CD8-positive, alpha-beta memory T cell (primary cell): ENCODE measurements at places on chromosomes 6 and 20.

GRCh38 chr20:63520504-63520933, at the start of gene PPDPF:
TSS of gene PPDPF (plus strand) at chr20:63520765. CDS start at chr20:63521309, 544 bp downstream.
- H3K4me1 ChIP-seq: peaks cover 20% of the 10 kb centered on the region
- peak; percentile 84 for DNase-seq
- H3K27ac ChIP-seq: peak within 1 kb of the TSS; percentile 79

DNA sequence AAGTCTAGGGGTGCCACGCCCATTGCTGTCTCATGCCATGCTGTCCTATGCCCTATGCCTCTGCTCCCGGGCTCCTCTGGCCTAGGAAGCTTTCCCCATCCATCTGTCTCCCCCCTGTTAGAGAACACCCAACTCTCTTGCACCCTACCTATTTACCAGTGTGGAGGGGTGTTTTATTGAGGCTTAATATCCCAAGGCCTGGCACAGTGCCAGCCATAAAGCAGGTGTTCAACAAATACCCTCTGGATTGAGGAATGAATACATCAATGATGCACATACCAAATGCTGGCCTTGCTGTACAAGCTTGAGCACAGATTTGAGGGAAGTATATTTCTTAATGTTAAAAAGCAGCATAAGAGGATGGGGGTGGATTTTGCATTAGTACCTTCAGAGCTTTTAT, 38.3 kb downstream of the METTL24 start:
- H3K27ac ChIP-seq: no peak overlapping the region
- no peaks in the 10 kb centered on the region for H3K4me1 ChIP-seq

GRCh38 chr20:4864311-4864752, 137.0 kb downstream of the SLC23A2 start:
- H3K4me1 ChIP-seq: no peaks in the 10 kb centered on the region
- no peak overlapping the region for H3K27ac ChIP-seq
- peaks cover 15% of the 10 kb centered on the region for H3K36me3 ChIP-seq
- no peaks in the 10 kb centered on the region for H3K27me3 ChIP-seq
- H3K4me3 ChIP-seq: no peak overlapping the region

GRCh38 chr6:141467881-141468280, 664.8 kb upstream of the GJE1 start:
- H3K27me3 ChIP-seq: no peaks in the 10 kb centered on the region
- H3K4me3 ChIP-seq: no peak overlapping the region
- H3K36me3 ChIP-seq: no peaks in the 10 kb centered on the region
- peaks cover 5% of the 10 kb centered on the region for H3K4me1 ChIP-seq
- H3K27ac ChIP-seq: no peak overlapping the region

DNA sequence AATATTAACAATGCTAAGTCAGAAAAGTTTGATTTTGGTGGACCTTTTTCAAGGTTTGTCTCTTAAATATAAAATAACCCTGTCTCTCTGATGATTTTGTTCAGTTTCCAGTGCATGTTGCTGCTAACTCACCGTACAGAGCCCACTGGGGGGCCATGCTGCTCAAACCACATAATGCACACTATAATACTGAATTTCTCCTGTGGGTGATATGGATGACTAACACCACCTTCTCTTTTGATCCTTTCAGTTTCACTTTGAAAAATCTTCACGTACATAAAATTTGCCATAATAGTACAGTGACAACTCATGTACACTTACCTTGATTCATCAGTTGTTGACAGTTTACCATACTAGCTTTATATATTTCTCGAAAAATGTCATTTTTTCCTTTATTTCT, 506.6 kb upstream of the MAN1A1 start:
- H3K4me1 ChIP-seq: no peaks in the 10 kb centered on the region
- peak overlapping the region; percentile 10 for H3K4me3 ChIP-seq
- DNase-seq: no peak
- H3K27ac ChIP-seq: no peak overlapping the region
- no peaks in the 10 kb centered on the region for H3K36me3 ChIP-seq

- no peak overlapping the region for H3K27ac ChIP-seq
- no peaks in the 10 kb centered on the region for H3K36me3 ChIP-seq
- no peak for DNase-seq
Measured at GRCh38 chr6:145822456-145822855, 7.9 kb upstream of the FBXO30 start.

DNA sequence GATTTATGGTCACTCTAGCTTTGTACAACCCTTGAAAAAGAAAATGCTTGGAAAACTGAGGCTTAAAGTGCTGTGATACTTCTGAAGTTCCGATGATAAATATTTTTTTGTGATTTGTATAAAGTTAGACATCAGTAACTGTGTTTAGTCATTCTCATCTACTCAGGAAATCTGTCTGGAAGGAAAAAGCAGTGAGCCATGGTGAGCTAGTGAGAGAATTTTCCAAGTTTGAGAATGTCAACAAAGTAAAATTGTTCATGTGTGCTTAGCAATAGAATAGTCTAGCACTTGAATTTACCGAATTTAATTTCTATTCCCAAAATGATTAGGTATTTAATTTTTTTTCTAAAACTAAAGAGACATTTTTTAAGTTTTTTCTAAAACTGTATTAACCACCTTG, 41.3 kb upstream of the PLCB4 start:
- no peak overlapping the region for H3K4me3 ChIP-seq
- no peak for DNase-seq
- H3K27ac ChIP-seq: no peak overlapping the region
- no peaks in the 10 kb centered on the region for H3K36me3 ChIP-seq
- no peaks in the 10 kb centered on the region for H3K27me3 ChIP-seq

DNA sequence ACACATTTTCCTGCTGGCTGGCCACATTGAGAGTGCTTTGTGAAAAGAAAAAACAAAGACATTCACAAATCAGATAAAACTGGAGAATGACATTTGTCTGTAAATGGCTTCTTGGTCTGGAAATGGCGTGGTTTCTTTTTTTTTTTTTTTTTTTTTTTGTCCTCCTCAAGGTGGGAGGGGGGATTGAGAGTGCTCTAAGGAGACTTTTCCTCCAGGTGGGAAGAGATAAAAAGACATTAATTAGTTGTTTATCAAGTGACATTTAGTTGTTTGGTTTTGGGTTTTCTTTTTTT, 40.4 kb downstream of the GNAS start:
- no peaks in the 10 kb centered on the region for H3K36me3 ChIP-seq
- peak overlapping the region; percentile 89 for H3K27ac ChIP-seq
- no peaks in the 10 kb centered on the region for H3K27me3 ChIP-seq
- peaks cover 32% of the 10 kb centered on the region for H3K4me1 ChIP-seq
- peak overlapping the region; percentile 70 for H3K4me3 ChIP-seq
- no peak for DNase-seq

DNA sequence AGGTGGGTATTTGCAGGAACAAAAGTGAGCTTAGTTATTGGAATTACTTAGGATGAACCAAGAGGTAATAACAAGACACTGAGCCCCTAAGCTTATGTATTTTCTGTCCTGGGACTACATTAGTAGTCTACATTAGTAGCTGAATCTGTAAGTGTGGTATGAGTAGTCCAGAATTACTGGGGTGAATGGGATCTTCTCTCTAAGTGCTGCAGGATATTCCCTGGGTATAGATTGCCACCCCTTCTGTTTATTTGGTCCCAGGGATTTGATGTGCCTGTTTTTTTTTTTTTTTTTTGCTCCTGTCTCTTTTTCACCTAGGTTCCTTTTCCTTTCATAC, 5.9 kb downstream of the CD2AP start:
- no peak overlapping the region for H3K4me3 ChIP-seq
- H3K27ac ChIP-seq: no peak overlapping the region
- peaks cover 49% of the 10 kb centered on the region for H3K4me1 ChIP-seq
- H3K27me3 ChIP-seq: no peaks in the 10 kb centered on the region
- H3K36me3 ChIP-seq: no peaks in the 10 kb centered on the region

- H3K4me3 ChIP-seq: no peak overlapping the region
- H3K27me3 ChIP-seq: peaks cover 3% of the 10 kb centered on the region
- no peaks in the 10 kb centered on the region for H3K4me1 ChIP-seq
- no peak overlapping the region for H3K27ac ChIP-seq
Measured at GRCh38 chr6:125100074-125100652, 53.4 kb upstream of the TPD52L1 start.

- H3K36me3 ChIP-seq: no peaks in the 10 kb centered on the region
- DNase-seq: no peak
- no peak overlapping the region for H3K27ac ChIP-seq
- H3K4me1 ChIP-seq: no peaks in the 10 kb centered on the region
- H3K27me3 ChIP-seq: no peaks in the 10 kb centered on the region
Measured at GRCh38 chr6:27112974-27113373, 134.5 kb upstream of the PRSS16 start.

DNA sequence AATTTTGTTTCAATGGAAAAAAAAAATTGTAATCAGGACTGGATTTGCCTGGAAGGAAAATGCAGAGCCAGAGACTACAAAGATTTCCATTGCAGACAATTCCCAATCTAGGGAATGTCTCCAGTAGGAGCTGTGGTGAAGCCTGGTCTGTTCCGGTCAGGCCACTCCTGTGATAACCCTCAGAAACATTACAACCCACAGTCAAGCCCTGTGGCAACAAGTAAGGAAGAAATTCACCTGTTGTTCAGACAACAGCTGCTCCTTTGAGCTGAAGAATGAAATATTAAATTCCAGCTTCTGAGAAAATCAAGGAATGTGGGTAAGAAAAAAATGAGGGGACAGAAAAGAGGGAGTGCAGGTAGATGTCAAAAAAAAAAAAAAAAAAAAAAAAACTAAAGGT, 8.0 kb downstream of the PRKN start:
- no peaks in the 10 kb centered on the region for H3K27me3 ChIP-seq
- no peak overlapping the region for H3K27ac ChIP-seq
- no peaks in the 10 kb centered on the region for H3K36me3 ChIP-seq
- H3K4me3 ChIP-seq: no peak overlapping the region

GRCh38 chr6:30323806-30324205, 2.9 kb upstream of the TRIM39 start:
- H3K27me3 ChIP-seq: no peaks in the 10 kb centered on the region
- H3K4me1 ChIP-seq: peaks cover 70% of the 10 kb centered on the region
- no peaks in the 10 kb centered on the region for H3K36me3 ChIP-seq
- no peak for DNase-seq
- H3K27ac ChIP-seq: no peak overlapping the region

DNA sequence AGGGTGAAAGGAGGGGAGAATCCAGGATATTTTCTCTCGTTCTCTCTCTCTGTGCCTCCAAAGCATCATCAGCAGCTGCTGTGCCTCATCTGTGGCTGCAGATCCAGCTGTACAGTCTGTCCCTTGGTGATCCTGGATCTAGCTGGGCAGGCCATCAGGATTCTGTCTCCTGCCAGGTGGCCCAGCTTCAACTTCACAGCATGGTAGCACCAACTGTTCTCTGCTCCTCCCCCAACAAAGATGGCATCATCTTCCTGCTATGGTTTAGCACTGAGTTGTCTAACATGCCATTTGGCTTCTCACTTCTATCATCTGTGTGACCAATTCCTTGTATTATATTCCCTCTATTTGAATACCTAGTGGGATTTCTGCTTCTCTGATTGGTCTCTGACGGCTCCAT, 28.6 kb upstream of the ARFGEF2 start:
- no peaks in the 10 kb centered on the region for H3K36me3 ChIP-seq
- H3K4me3 ChIP-seq: no peak overlapping the region
- no peak overlapping the region for H3K27ac ChIP-seq
- no peaks in the 10 kb centered on the region for H3K4me1 ChIP-seq
- peaks cover 4% of the 10 kb centered on the region for H3K27me3 ChIP-seq
- DNase-seq: no peak

GRCh38 chr6:151814614-151815013, 7.1 kb downstream of the ESR1 start:
- DNase-seq: no peak
- H3K4me1 ChIP-seq: no peaks in the 10 kb centered on the region
- H3K27me3 ChIP-seq: no peaks in the 10 kb centered on the region

DNA sequence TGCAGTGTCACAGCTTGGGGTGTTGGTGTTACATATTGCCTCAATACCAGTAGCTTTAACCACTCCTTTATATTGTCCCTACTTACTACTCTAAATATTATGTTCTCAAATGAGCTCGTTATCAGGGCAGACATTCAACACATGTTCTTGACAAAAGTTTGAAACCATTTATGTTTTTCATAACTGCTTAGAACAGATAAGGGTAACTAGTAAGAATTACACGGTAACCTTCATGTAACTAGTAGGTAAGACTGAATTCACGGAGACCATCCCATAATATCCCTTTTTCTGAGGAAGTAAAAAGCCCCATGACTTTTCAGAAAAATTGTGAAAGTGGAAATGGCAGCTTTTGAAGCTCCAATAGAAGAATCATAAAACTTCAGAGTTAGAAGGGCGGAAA, 59.6 kb upstream of the CENPW start:
- H3K36me3 ChIP-seq: no peaks in the 10 kb centered on the region
- no peak overlapping the region for H3K27ac ChIP-seq
- no peak for DNase-seq
- H3K27me3 ChIP-seq: no peaks in the 10 kb centered on the region
- no peak overlapping the region for H3K4me3 ChIP-seq

DNA sequence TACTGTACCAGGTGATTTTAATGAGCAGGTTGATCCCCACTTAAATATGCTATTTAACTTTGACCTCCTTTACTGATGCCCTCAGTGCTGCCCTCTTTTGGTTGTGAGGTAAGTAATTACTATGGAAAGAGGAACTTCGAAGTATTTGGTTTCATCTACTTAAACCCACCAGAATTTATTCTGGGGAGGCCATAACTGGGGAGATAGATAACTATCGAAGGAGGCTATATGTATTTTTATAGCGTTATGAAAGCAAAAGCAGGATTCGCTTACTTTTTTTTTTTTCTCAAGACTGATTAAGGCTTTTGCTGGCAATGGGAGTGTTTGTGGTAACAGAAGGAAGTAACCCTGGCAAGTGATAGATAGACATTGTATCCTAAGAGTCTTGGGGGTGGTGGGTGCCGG, 168.9 kb upstream of the CENPW start:
- no peaks in the 10 kb centered on the region for H3K36me3 ChIP-seq
- no peak overlapping the region for H3K4me3 ChIP-seq
- DNase-seq: no peak
- no peak overlapping the region for H3K27ac ChIP-seq
- H3K4me1 ChIP-seq: peaks cover 6% of the 10 kb centered on the region

GRCh38 chr20:34377072-34377847, 14.2 kb downstream of the ITCH start:
- H3K4me3 ChIP-seq: no peak overlapping the region
- H3K36me3 ChIP-seq: no peaks in the 10 kb centered on the region
- H3K27ac ChIP-seq: no peak overlapping the region
- DNase-seq: no peak
- peaks cover 16% of the 10 kb centered on the region for H3K4me1 ChIP-seq

DNA sequence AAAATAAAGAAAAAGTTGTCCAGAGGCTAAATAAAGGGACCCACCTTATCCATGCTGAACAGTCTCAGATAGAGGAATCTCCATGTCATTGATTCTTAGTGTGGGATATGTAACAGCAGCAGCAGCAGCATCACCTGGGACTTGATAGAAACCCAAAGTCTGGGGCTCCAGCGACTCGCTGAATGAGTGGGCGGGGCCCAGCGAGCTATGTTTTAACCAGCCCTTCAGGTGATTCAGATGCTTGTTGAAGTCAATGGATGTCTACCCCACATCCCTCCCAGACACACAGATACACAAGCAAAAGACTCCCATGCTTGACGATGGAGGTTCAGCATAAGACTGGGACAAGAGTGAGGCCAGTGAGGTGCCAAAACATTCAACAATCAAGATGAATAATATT, 298.6 kb downstream of the UBE3D start:
- H3K4me1 ChIP-seq: no peaks in the 10 kb centered on the region
- H3K27me3 ChIP-seq: no peaks in the 10 kb centered on the region
- DNase-seq: no peak
- H3K27ac ChIP-seq: no peak overlapping the region
- no peaks in the 10 kb centered on the region for H3K36me3 ChIP-seq
- H3K4me3 ChIP-seq: no peak overlapping the region

GRCh38 chr6:85432554-85432953, 17.3 kb upstream of the NT5E start:
- H3K36me3 ChIP-seq: no peaks in the 10 kb centered on the region
- no peaks in the 10 kb centered on the region for H3K27me3 ChIP-seq
- DNase-seq: no peak
- H3K4me1 ChIP-seq: no peaks in the 10 kb centered on the region
- no peak overlapping the region for H3K4me3 ChIP-seq
- no peak overlapping the region for H3K27ac ChIP-seq
